ENCODE measurements at places on chromosomes 3 and 15. TPM values are rescaled to one million over a fixed set of nuclear protein-coding genes. Genes with fewer than 3 reads are reported as not detected.

DNA sequence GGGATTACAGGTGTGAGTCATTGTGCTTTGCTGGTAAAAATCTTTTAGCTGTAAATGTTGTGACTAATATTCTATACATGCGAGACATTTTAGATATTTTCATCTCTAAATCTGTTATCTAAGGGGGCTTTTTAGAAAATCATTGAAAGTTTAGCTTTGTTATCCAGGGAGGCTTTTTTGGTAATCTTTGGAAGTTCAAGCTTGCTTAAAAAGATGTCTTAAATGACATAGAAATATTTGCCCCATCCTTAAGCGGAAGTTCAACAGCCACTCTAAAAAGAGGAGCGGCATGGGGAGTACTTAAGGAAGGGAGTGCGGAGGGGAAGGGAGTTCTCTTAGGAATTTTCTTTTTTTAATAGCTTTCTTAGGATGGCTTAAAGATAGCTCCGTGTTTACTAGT, 26.1 kb downstream of the DNAJC13 start:
- no peak overlapping the region for H3K27ac ChIP-seq
- no peaks in the 10 kb centered on the region for H3K4me1 ChIP-seq
- no peaks in the 10 kb centered on the region for H3K27me3 ChIP-seq
- H3K4me3 ChIP-seq: no peak overlapping the region
- DNase-seq: no peak
- H3K36me3 ChIP-seq: no peaks in the 10 kb centered on the region

DNA sequence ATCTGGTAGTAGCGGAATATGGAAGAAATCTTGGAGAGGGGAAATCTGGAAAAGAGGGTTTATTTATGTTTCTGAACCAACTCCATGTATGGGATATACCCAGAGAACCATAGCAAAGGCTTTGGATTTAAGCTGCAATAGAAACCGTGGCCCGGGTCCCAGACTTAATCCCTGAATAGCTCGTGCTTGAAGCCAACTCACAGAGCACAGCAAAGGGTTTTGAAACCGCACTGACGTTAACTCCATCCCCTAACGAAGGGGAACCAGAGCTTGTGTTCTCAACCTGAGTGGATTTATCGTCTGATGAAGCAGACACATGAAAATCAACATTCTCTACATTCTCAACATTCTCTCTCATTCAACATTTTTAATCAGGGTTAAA, 154.6 kb downstream of the APBA2 start:
- no peak overlapping the region for H3K27ac ChIP-seq
- no peak overlapping the region for H3K4me3 ChIP-seq
- H3K4me1 ChIP-seq: no peaks in the 10 kb centered on the region
- no peaks in the 10 kb centered on the region for H3K27me3 ChIP-seq

DNA sequence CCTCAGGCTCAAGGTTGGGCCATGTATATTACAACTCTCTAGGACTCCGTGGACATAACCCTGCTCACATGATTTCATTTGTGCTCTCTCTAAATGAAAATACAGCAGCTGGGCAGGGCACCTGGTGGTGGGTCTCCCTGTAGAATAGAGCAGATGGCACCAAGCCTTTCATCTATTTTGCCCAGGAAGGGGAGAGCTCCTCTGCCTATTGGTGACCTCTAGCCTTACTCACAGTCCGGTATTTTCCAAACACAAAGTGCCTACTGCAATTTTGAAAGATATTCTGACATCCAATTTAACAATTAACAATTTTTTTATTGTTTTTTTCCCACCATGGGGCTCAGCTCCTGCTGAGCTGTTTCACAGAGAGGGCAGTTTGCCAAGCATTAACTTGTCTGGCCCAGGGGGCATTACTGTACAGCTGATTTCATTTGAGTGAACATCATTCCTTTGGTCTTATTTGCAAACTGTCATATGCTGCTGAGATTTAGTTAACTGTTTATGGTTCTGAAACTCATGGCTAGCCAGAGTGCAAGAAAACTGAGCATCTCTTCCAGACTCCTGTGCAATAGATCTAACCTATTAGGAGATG, 474.0 kb downstream of the EPHB1 start:
- no peak overlapping the region for H3K4me3 ChIP-seq
- no peak for DNase-seq
- no peaks in the 10 kb centered on the region for H3K36me3 ChIP-seq

DNA sequence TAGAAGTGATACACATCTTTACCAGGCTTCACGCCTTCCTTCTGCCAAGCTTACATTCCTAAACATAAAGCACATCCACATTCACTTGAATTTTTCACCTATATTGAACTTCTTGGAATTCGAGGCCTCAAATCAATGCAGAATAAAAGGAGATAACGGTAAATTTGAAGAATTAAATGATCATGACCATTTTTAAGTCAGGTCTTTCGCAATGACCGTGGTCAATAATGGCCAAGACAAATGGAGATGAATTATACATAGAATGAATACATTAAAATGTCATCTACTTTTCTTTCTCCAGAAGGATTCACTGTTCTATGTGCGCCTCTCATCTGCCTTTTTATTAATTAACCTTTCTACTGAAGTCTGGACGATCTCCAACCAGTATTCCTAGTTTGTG, 5.3 kb upstream of the GOLGA8A start:
- H3K36me3 ChIP-seq: no peaks in the 10 kb centered on the region
- H3K27ac ChIP-seq: no peak overlapping the region
- no peak overlapping the region for H3K4me3 ChIP-seq
- H3K27me3 ChIP-seq: no peaks in the 10 kb centered on the region

- H3K36me3 ChIP-seq: no peaks in the 10 kb centered on the region
- peaks cover 40% of the 10 kb centered on the region for H3K4me1 ChIP-seq
- H3K27ac ChIP-seq: no peak overlapping the region
- H3K27me3 ChIP-seq: no peaks in the 10 kb centered on the region
These were observed 9.1 kb downstream of the NCEH1 start for GRCh38 chr3:172701751-172702150.

GRCh38 chr3:32041316-32041715, 59.8 kb downstream of the ZNF860 start:
- no peak overlapping the region for H3K4me3 ChIP-seq
- H3K27me3 ChIP-seq: no peaks in the 10 kb centered on the region
- H3K4me1 ChIP-seq: no peaks in the 10 kb centered on the region
- H3K27ac ChIP-seq: no peak overlapping the region
- H3K36me3 ChIP-seq: no peaks in the 10 kb centered on the region

TMEM108 gene
- total RNA-seq: 5.1 TPM

OSBPL10 gene
- total RNA-seq: 4.2 TPM

LSG1 gene
- 20.5 TPM for total RNA-seq

MCTP2 gene
- 5.6 TPM for total RNA-seq

DUOXA2 gene
- not detected for total RNA-seq

HYAL2 gene
- 198 TPM for total RNA-seq

GNAI2 gene
- 127 TPM for total RNA-seq
